ENCODE measurements at places on chromosomes 7 and 10.

DNA sequence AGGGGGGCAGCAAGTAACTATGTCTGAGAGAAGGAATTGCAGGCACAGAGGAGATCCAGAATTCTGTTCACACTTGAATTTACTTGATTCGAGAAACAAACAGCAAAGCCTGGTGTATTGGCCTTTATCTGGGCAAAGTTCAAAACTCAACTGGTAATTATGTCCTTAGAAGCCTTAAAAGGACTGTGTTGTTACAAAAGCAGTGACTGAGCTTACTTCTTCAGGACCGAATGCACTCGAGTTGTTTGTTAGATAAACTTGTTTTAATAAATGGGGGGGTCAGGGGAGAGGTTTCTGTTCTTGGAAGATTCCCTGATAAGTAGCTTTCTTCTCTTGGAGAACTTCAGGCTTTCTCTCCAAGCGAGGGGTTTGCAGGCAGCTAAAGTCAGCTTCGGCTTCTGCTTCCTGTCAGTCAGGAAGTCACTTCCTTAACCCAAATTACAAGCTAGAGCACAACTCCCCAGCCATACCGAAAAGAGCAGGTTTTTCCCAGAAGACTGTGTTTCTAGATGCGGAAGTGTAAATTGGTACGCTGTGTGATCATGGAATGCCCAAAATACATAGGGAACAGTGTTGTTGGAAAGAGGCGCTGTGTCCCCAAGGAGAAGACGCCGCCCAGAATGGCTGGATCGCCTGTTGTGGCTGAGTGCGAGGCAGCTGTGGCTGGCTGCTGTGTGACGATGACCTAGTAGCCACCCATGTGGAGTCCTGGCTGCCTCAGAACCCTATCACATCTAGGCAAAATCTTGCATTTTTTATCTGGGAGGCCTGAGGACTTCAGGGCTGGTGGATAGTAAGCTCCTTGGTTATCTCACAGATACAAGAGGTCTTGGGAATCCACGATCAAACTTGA lies 110.4 kb downstream of the TCF7L2 start:
- DNase-seq = no peak

GRCh38 chr7:27960415-27960814 lies 220.2 kb downstream of the JAZF1 start:
- DNase-seq = no peak

GRCh38 chr7:10225275-10225674 lies 748.4 kb upstream of the PHF14 start:
- no peak for DNase-seq

DNA sequence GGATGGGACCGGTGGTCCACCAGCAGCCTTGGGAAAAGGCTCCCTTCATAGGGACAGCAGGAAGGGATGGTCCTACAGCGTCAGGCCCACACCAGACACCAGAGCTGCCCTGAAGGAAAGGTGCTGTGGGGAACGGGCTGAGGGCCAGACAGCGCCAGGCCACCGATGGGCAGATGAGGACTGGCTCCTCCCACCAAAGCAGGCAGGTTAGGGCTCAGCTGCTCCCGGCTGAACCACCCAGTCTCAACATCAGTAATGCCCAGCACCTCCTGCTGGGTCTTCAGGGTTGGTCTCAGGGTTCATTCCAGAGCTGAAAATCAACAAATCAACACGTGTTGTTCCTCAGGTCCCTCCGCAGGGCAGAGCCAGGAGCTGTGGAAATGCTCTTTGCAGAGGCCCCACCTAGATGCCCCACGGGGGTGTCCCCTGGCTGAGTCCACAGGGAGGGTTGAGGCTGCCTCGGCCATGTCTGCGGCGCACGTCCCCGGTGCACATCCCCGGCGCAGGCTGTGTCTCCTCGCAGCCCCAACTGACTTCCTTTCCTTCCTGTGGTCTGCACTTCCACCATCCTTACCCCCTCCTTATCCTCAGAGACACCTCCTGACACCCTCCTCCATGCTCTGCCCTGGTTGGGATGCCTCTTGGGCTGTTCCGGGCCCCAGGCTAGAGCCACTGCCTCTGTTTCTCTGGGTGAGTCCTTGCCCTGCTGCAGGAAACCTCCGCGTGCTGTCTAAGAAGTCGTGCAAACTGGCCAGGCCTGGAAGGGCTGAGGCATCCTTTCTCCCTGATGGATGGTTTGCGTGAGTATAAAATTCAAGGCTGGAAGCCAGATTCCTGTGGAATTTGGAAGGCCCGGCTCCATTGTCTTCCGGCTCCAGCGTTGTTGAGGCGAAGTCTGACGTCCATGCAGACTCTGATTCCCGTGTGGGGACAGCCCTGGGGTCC lies 32.8 kb upstream of the CFAP46 start:
- no peak for DNase-seq

- no peak for DNase-seq
These were observed 36.5 kb downstream of the GNAT3 start for GRCh38 chr7:80475383-80475782.

DNA sequence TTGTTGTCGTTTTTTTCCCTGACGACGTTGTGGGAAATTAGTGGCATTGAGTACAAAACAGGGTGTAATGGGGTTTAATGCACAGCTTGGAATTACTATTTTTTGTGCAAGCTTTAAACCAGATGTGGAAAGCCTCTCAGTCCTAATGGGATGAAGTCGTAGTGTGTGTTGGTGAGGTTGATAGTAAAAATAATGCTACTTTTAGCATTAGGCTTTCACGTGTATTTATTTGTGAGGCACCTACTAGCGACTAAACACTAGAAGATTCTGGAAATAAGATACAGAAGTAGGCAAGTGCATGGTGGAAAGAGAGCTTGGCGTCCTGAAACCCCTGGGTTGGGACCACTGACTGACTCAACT lies 588 bp upstream of the ORC5 start:
- DNase-seq = no peak
